Brain microvascular endothelial cell (primary cell): ENCODE measurements at places on chromosomes 5 and 9.

DNA sequence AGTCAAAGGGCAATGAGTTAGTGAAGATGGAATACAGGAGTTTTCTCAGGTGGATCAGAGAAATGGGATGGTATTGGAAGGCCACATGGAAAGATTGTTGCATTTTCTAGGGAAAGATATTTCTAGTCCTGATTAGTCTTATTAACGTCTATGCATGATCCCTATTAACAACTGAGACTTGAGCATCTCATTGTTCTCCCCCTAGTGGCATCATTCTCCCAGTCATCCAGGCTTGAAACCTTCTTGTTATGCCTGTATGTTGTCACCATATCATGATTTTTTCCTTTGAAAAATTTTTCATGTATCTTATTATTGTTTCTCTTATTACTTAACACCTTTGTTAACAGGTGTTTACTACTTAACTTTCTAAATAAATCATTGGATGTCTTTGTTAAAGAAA lies 34.4 kb downstream of the KIF2A start:
- peak; percentile 13 for DNase-seq

- DNase-seq, result no peak
These were observed 12.5 kb upstream of the SLC1A3 start for GRCh38 chr5:36593867-36594266.

DNA sequence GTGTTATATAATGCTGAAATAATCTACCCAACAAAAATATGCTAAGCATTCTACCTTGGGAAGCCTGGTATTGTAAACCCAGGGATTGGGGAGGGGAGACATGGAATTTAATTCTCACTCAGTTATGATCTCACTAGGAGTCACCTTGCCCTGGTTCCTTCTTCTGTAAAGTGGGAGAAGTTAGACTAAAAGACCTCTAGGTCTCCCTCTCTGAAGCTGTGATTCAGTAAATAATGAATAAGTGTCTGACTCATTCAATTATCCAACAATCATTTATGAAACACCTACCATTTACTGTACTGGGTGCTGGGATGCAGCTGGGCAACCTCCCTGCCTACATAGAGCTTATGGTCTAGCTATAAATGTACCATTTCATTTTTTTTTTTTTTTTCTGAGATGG lies 20.2 kb upstream of the SPARC start:
- DNase-seq, result no peak

DNA sequence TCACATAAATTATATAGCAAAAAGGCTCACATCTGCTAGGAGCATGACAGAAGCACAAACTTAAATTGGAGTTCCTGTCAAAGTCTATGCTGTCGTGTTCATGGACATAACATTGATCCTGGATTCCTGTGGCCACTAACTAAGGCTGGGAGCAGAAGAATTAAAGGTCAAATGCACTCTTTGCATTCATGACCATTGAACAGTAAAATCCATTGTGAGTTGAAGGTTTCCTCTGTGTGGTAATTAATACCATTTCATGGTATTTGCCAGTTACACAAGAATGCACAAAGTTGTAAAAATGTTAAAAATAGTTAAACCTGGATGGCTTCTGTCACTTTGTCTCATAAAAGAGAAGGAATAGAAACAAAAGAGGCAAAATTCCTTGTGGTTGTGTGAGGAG lies 242.6 kb downstream of the NPR3 start:
- DNase-seq, result no peak

DNA sequence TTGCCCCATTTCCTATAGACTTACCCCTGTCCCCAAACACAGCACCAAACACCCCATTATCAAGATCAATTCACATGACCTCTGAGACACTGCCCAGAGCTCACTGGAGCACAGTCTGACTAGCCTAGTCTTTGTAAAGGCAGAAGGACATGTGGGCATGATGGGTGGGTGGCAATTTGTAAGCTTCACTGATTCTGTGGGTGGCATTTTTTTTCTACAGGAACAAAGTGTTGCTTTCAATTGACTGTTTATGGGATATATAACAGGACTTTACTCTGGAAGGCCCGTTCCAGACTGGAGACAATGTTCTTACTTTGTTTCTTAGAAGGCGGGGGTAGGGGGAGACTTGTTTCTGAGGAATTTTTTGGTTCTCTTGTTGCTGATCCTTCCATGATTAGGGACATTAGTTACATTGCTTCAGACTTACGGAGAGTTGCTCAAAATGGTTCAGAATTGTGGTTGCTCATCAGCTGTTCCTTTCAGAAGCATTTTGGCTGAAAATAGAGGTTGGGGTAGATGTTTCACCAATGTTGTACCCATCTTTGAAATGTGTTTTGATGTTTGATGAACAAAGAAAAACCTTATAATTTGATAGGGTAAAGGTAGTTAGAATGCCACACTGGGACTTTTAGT lies 20.2 kb downstream of the NNT start:
- no peak for DNase-seq

- DNase-seq, result no peak
These were observed 13.2 kb upstream of the HSPB3 start for GRCh38 chr5:54442271-54442670.

GRCh38 chr9:88342246-88342645 lies 46.0 kb upstream of the SPIN1 start:
- DNase-seq, result peak; percentile 8

DNA sequence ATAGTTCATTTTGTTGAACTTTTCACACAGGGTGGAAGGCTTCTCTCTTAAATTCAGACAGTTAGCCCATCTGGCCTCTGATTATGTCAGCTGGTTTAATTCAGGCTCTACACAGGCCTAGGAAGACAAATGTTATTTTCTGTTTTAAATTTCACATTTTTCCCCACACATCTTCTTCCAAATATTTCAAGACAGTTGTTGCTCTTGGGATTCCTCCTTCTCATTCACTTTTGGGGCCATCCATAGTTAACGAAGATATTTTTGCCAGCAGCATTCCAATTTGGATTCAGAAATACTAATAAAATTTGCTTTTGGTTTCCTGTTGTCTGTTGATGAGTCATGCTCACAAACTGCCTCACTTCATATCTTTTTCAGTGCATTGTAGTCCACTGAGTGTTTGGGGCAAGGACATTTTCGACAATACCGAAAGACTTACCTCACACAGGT lies 475.4 kb downstream of the DMAC1 start:
- DNase-seq, result no peak

DNA sequence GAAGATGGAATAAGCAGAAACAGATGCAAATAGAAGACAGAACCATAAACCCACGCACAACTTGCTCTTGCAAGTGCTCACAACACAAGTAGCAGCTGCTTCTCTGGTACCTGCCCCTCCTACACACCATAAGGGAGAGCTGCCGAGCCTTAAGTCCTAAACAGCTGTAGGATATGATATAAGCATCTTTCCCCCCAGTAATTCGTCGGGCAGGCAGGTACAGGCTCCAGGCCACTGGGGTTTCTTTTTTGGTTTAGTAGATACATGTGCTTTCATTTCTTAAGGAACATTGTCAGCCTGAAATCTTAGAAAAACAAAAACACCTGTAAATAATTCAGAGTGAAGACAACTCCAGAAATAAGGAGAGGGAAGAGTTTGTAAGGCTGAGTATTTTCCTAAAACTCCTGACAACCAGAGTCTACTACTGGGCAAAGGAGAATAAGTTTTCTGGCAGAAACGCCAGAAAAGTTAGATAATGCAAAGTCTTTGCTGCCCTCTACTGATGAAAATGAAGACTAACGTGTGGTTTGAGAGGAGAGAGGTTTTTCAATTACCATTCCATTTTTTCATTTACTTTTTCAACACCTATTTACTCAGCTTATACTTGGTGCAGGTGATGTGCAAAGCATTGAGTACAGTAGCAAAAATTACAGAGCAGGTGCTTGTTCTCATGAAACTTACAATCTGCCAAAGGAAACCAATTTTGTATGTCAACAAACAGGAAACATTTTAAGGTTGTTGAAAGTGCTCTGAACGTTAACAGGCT lies 20.1 kb upstream of the TCERG1 start:
- peak; percentile 16 for DNase-seq

- DNase-seq, result no peak
These were observed 111.5 kb upstream of the CCNH start for GRCh38 chr5:87524217-87524616.

- DNase-seq, result peak; percentile 25
These were observed 282.8 kb upstream of the TNC start for GRCh38 chr9:115400796-115401195.

- DNase-seq, result no peak
These were observed 18.1 kb upstream of the ICE1 start for GRCh38 chr5:5404381-5404780.

DNA sequence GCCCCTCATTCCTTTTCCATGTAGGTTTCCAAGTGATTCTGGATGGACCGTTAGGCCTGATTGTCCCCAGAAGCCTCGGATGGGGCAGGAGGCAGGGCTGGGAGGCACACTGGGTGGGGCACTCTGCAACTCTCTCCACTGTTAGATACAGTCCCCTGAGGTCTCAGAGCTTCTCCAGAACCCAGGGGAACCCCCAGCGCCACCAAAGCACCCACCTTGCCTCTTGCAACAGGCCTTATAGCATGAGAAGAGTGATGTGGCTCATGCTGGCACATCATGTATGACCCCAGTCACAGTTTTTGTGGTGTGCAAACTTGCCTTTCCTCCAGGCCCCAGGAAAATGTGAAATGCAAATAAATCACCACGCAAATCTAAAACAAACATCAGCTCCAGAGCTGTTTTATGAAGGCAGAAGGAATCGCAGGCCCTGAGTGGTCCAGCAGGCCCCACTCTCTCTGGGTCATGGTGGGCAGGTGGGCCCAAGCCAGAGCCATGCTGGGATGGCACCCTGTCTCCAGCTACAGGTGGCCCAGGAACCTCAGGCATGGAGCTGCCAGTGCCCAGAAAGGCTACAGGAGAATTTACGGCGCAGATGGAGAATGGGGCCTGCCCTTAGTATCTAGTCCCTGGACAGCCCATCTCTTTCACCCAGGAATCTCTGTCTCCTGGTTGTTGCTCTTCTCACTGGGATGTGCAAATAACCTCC lies 36.3 kb upstream of the CDKN2AIPNL start:
- no peak for DNase-seq

GRCh38 chr9:28379082-28379481 lies 805.8 kb upstream of the C9orf72 start:
- DNase-seq, result no peak

DNA sequence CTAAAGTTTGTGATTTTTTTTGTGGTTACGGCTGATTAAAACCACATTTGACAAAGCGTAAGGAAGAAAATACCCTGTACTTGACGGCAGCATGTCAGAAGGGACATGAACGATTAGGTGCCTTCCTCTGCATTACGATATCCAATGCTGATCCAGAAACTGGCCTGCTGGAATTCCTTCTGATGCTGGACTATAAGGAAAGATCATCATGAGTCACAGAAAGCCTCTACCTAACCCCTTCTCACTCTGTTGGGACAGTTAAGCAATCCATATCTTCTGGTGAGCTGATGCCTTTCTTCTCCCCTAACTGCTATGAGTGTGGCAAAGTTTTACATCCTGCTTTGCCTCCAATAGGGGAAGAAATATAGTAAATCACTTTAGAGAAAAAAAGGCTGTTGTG lies 78.4 kb upstream of the PAPPA start:
- peak; percentile 50 for DNase-seq

- DNase-seq, result peak; percentile 35
These were observed 97.1 kb downstream of the ENTREP1 start for GRCh38 chr9:69421908-69422801.

GRCh38 chr9:130781569-130781968 lies 53.5 kb upstream of the ABL1 start:
- DNase-seq, result no peak

DNA sequence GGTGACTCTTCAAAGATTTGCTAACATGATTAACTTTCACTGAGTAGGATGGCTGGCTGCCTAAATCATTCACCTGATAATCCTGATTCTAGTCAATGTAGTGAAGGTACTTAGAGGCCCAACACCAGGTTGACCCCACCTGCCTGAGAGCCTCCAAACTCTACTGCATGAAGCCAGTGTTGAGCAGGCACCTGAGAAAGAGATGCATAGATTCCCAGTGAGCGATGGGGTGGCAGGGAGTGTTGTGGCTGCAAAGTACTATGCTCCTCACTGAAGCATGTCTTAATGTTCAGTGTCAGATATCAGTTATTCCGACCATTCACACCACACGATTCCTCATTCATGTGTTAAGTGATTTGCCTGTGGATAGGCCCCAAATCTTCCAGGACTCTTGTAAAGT lies 804.4 kb downstream of the TLE4 start:
- DNase-seq, result no peak

GRCh38 chr9:77375956-77376532 lies 198.7 kb downstream of the VPS13A start:
- no peak for DNase-seq

- no peak for DNase-seq
These were observed 491.2 kb upstream of the TLE4 start for GRCh38 chr9:79080536-79080935.

DNA sequence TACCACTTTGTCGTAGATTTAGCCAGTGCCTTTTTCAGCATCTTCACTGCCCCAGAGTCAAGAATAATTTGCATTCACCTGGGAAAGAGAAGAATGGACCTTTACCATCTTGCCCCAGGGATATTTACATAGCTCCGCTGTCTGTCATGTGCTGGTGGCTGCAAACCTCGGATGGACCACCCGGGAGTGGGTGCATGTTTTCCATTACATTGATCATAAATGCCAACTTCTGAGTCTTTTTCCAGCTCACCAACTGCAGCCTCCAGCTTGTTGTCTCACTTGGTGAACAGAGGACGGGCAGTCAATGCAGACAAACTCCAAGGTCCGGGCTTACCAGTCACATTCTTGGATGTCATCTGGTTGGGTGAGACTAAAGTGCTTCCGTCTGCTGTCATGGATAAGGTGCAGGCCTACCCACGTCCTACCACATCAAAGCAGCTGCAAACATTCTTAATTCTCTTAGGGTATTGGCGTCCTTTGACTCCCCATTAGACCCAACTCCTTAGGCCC lies 155.8 kb upstream of the APC start:
- no peak for DNase-seq

- DNase-seq, result no peak
These were observed 210.0 kb downstream of the SEC61B start for GRCh38 chr9:99432075-99432474.

DNA sequence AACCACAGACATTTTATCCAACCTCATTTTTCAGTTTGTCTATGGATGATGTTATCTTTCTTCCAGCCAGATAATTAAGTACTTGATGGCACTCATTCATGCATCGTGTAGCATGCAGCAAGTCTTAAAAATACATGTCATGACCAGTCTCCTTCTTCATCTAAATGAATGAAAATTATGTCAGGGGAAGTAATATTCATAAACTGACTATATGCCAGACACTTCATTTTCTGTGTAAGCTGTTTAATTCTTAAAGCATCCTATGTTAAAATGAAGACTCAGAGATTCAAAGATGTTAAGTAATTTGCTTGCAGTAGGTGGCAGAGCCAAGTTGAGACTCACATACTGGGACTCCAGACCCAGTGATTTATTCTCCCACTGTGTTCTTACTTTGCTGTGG lies 181.7 kb upstream of the CD180 start:
- no peak for DNase-seq

GRCh38 chr9:92654481-92655301 lies 15.2 kb downstream of the IPPK start:
- no peak for DNase-seq

GRCh38 chr5:153926201-153926600 lies 112.5 kb downstream of the FAM114A2 start:
- DNase-seq, result no peak
